ENCODE measurements at places on chromosomes 7 and 10. TPM values are rescaled to one million over a fixed set of nuclear protein-coding genes. Genes with fewer than 3 reads are reported as not detected.

Gene HILPDA
- 6.6 TPM for total RNA-seq

Gene FAM180A
- total RNA-seq: 0.26 TPM

Gene FANK1
- total RNA-seq: 7.4 TPM

Gene GTF2IRD1
- 10.5 TPM for total RNA-seq

Gene WDR37
- total RNA-seq: 24.1 TPM

Gene SLC29A4
- total RNA-seq: 5.4 TPM

Gene NUB1
- 76.9 TPM for total RNA-seq

Gene H2BK1
- not detected for total RNA-seq

Gene BTBD16
- 0.60 TPM for total RNA-seq

Data from mucosa of descending colon (tissue), 3 donors.